ENCODE measurements at places on chromosomes 2 and 18.

DNA sequence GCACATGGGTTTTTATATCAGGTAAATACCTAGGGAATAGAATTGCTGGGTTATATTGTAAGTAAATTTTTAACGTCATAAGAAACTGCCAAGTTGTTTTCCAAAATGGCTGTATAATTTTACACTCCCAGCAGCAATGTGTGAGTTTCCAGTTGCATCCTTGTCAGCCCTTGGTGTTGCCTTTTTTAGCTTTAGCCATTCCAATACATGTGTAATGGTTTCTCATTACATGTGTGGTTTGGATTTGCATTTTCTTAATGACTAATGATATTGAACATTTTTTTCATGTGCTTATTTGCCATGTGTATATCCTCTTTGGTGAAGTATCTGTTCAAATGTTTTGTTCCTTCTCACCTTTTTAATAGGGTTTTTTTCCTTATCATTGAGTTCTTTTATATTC is 70.8 kb downstream of the ABI2 start:
- DNase-seq = no peak

DNA sequence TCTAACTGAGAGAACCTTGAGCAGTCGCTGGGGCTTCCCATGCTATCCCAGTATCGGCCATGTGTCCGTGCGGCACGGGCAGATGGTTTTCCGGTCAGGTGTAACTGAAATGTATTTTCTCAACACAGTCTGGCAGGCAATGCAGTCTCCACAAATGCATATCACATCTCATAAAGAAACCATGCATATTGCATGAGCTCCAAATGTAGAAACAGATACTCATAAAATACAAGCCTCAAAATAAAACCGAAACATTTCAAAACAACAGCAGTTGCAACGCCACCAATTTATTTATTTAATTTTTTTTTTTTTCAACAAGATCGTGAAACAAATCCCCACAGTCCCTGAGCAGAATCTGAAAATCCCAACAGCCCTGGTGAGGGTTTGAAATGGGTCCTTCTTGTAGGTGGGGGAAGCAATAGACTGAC is 299.4 kb downstream of the LPIN1 start:
- DNase-seq = no peak

GRCh38 chr2:70255637-70256314 is 2.2 kb upstream of the PCYOX1 start:
- no peak for DNase-seq

DNA sequence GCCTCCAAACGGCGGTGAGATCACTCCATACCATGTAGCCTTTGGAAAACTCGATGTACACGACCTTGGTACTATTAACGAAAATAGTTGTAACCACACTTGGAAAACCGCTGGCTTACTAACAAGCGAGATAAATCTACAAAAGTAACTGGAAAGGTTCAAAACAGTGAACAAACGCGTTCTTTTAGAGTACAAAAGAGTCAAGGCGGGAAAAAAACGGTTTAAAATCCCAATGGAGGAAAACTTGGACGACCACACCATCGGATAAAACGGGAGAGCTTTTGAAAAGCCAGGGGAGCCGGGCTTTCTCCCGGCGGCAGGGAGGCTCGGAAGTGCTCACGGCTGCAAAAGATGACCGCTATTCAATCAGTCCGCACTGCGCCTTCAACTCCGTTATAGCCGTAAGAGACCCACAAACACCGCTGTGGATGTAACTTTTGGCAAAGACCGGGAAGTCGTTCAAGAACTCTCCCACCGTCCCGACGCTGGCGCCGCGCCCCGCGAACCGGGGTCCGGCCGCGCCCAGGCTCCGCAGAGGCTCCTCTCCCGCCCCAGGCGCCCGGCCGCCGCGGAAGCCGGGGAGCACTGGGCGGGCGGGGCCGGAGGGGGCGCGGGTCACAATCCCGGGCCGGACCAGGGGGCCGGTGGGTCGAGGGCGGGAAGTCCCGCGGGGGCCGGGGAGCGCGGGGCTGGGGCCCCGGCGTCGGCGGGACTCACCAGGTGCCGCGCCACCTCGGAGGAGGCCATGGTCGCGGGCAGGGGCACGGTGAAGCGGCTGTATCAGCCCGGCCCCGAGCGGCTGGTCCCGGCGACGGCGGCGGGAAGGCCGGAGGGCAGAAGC is 465 bp downstream of the SEPTIN10 start:
- DNase-seq = peak; percentile 34

DNA sequence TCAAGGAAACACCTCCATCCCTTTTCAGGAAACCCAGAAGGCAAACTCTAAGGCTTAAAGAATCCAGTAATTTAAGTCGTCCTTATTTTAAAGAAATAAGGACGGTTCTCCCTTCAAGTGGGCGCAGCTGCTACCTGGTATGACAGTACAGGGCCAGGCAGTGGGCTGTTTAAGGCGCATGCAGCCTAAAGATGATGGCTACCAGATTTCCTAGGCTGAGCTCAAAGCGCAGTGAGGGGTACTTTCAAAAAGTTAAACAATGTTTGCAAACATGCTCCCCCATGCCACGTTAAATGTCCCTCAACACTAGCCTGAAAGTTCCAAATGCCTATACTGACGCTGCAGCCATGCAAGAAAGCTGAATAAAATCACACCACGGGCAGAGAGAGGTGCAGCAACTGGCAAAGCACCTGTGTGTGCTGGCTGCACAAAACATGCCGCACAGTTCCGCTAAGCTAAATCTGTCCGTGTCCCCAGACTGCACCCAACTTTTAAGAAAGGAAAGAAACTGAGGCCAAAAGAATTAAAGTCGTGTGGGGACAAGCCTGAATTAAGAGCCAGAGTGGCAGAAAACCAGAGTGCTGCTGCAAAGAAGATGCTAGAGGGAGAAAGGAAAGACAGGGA is 583 bp downstream of the HIBCH start:
- no peak for DNase-seq

DNA sequence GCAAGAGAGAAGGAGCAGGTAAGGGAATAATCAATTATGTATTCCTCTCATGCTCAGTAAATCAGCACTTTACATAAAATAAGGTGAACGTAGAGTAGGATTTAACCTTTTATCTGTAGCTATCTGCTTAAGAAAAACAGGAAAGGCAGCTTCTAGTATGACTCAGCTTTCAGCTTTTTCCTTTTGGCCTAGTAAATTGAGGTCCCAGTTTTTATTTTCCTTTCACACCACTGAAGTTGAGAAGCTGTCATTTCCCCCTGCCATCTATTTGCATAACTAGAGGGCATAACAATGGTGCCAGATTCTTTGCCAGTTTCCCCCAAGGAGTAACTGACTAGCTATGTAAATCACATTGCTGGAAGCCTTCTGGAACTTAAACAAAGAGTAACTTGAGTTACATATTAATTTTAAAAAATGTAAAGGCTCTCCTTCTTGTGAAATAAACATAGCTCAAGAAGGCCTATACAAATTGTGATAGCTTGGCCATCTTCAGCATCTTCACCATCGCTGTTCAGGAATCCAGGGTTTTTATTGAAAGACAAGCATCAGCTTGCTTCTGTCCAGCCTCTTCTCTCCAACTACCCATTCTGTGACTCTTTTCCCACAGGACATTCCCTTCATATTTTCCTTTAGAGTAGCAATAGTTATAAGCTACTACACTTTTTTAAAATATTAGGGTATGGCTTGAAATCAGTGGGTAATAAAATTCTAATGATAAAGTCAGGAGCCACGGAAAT is 97.0 kb downstream of the KYNU start:
- no peak for DNase-seq

GRCh38 chr2:41859615-41860514 is 188.0 kb upstream of the PKDCC start:
- no peak for DNase-seq

GRCh38 chr2:239223310-239224198 is 177.3 kb downstream of the HDAC4 start:
- no peak for DNase-seq

DNA sequence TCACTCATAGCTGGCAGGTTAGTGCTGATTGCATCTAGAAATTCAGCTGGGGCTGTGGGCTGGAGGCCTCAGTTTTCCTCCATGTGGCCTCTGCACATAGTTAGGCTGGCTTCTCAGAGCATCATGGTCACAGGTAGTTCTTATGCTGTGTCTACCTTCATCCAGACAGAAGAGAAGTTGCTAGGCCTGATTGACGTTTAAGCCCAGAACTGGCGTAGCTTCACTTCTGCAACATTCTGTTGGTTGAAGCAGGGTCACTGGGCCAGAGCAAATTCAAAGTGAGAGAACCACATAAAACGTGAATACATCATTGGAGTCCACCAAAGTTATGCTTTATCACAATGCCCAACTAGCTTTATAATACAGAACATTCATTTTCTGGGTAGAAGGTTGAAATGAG is 116.0 kb downstream of the SPP2 start:
- DNase-seq = no peak

GRCh38 chr2:161128885-161129284 is 31.3 kb upstream of the TANK start:
- no peak for DNase-seq

DNA sequence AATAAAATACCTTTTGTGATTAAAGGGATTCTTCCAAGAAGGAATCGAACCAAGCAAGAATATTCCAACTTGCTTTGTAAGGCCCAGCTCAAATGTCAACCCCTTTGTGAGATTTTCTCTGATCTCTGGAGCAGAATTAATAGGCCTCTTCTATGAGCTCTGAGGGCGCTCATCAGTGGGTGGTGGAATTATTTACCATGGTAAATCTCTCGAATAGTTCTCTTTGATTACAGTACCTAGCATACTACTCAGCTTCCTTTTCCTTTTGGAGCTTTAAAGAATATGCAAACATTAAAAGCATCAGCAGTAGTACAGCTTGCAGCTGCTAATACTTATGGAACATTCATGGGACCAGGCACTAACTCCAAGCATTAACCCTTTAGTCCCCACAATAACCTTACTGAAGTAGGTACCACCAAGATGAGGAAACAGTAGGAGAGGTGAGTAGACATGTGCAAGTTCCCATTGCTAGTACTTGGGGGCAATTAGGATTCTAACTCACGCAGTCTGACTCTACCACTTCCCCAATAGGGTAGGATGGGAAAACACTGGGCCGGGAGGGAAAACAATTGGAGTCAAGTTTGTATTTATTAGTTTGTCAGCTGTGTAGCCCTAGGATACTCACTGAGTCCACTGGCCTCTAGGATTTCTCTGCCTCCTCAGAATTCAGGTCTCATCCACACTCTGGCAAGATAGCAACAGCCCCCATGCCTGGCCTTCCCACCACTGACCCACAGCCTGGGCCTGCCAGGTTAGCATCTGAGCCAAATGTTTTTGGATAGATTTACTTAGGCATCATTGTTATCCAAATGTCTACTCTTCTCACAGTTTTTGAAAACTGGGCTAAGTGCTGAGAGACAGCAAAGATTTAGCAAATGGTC is 21.7 kb downstream of the ADD2 start:
- peak; percentile 5 for DNase-seq
